ENCODE measurements at places on chromosomes 6 and 20. TPM values are rescaled to one million over a fixed set of nuclear protein-coding genes. Genes with fewer than 3 reads are reported as not detected.

Gene TCP11
- 0.15 TPM for total RNA-seq

Gene TPBG
- total RNA-seq = 68.7 TPM

Gene FAM83C
- total RNA-seq = not detected

Gene ANKEF1
- 2.4 TPM for total RNA-seq

Gene GPR6
- not detected for total RNA-seq

Gene TMEM74B
- total RNA-seq = not detected

Gene SDCBP2
- 0.74 TPM for total RNA-seq

Gene CD40
- 4.4 TPM for total RNA-seq

Gene DEFB124
- total RNA-seq = not detected

Gene NKX2-2
- total RNA-seq = not detected

Gene ESR1
- under 0.01 TPM for total RNA-seq

Gene APCDD1L
- total RNA-seq = 4.2 TPM

Gene FGD2
- not detected for total RNA-seq

Gene NR2E1
- total RNA-seq = not detected

Gene ADGRF4
- total RNA-seq = not detected

Gene SLC32A1
- total RNA-seq = not detected

Gene SLC12A5
- not detected for total RNA-seq

Gene BACH2
- 2.0 TPM for total RNA-seq

Gene ELOVL4
- 5.1 TPM for total RNA-seq

Gene TSHZ2
- under 0.01 TPM for total RNA-seq

Gene OR2J3
- not detected for total RNA-seq

Gene COL12A1
- 152 TPM for total RNA-seq

Gene SLC26A8
- not detected for total RNA-seq

Gene COL9A3
- 3.0 TPM for total RNA-seq

Gene CCN2
- 76.4 TPM for total RNA-seq

Gene EYA2
- 1.0 TPM for total RNA-seq

Gene DDX27
- total RNA-seq = 25.1 TPM

Gene GSS
- 68.9 TPM for total RNA-seq

Gene ACTL10
- 2.0 TPM for total RNA-seq

Gene CRIP3
- not detected for total RNA-seq

Gene BPIFB2
- total RNA-seq = not detected

Gene TSPO2
- not detected for total RNA-seq

Gene ERMARD
- 16.2 TPM for total RNA-seq
